NCI-H2081 treated with DMSO at 0.1 percent for 48 hours (cell line): ENCODE measurements at places on chromosomes 11 and 22.
A peak's percentile ranks its signal among the peaks of the same experiment; 100 is the strongest.

DNA sequence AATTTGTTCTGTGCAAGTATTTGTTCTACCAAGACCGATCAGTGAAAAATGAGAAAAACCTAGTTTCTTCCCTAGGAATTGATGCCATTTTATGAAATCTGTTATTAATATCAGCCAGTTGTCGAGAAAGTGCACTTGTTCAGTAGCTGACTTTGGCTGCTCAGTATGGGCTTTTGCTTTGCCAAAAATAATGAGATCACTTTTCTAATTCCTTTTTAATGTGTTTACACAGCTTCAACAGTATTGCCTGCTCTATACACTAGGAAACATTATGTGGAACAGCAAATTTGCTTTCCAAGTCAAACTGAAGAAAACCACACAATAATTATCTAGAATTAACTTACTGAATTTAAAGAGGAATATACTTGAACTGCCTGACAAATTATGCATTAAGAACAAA lies 34.4 kb downstream of the SCUBE2 start:
- peak; percentile 64 for DNase-seq

- no peak for DNase-seq
Observed at GRCh38 chr11:80899381-80899780, 1458.6 kb upstream of the TENM4 start.

DNA sequence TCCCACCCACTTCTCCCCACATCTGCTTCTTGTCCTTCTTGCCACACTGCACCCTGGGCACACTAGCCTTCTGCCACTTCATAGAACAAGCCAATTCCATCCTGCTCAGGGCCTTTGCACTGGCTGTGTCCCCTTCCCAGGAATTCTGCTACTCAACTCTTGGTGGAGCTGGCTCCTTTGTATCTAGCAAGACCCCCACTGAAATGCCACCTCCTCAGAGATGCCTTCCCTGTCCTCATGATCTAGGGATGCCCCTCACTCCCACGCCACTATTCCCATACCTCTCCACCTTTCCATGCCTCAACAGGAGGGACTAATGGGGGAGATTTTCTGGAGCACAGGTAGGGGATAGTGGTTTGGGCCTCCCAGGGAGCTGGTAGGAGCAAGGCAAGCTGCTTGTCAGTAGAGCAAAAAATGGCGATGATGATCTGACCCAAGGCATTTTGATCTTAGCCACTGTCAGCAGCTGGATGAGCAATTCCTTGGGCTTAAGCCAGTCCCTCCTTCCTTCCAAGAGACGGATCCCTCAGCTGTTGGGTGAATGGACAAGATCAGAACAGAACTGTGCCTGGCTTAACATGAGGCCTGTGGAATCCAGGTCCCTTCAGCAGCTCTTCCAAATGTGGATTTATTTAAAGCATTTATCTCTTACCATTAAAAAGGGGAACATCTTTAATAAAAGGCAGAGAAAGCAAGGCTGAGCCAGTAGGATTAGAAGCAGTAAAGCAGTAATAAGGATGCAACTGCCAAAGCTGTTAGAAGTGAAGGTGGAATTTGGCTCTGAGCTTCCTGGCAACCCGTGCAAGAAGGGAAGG lies 4.0 kb upstream of the PRDM11 start:
- DNase-seq = no peak

GRCh38 chr11:86046116-86046515 lies 22.8 kb downstream of the PICALM start:
- DNase-seq = no peak

GRCh38 chr11:113345978-113346377 lies 31.6 kb downstream of the TTC12 start:
- DNase-seq = no peak

- no peak for DNase-seq
Observed at GRCh38 chr11:116275635-116276034, 497.2 kb downstream of the BUD13 start.

GRCh38 chr11:56659755-56660154 lies 3.7 kb upstream of the OR5AR1 start:
- DNase-seq = no peak

GRCh38 chr11:31815711-31816467 lies 4.8 kb upstream of the PAX6 start:
- DNase-seq = no peak

GRCh38 chr22:30326255-30326705 lies 461 bp downstream of the TBC1D10A start:
- DNase-seq = no peak
